ENCODE measurements at places on chromosomes 11 and 22. TPM values are rescaled to one million over a fixed set of nuclear protein-coding genes. Genes with fewer than 3 reads are reported as not detected.
A peak's percentile ranks its signal among the peaks of the same experiment; 100 is the strongest.

DNA sequence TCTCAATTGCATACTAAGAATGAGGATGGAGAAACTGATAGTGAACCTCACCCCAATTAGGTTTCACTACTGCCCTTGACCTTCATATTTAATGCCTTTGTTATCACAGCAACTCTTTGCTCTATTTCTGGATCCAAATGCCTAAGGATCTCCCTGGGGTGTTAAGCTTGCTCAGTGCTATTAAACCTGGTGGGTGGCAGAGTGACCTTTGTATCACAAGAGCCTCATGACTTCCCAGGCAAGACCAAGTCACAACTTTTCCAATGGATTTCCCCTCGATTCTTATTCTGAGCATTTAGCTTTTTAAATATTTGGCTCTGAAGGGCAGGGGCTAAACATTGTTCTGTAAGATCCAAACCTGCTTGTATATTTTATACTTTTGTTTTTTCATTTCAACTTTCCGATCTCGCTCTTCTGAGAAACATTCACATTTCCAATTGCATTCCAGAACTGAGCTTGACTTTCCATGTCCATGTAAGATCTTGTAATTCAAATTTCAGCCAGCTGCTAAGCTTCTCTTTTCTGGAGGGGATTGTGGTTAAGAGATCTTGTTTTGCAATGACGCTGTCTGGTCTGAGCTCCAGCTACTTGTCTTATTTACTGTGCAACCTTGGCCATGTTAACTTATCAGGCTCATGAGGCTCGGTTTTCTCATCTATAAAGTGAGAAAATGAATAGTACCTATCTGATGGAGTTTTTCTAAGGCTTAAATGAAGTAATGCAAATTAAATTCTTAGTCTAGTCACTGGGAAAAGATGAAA, 6.4 kb upstream of the EHF start:
- no peak for DNase-seq
- no peak overlapping the region for H3K27ac ChIP-seq
- peaks cover 15% of the 10 kb centered on the region for H3K4me1 ChIP-seq
- peaks cover 38% of the 10 kb centered on the region for H3K27me3 ChIP-seq
- no peaks in the 10 kb centered on the region for H3K36me3 ChIP-seq

CSF2RB gene
- 3.0 TPM for total RNA-seq

DNA sequence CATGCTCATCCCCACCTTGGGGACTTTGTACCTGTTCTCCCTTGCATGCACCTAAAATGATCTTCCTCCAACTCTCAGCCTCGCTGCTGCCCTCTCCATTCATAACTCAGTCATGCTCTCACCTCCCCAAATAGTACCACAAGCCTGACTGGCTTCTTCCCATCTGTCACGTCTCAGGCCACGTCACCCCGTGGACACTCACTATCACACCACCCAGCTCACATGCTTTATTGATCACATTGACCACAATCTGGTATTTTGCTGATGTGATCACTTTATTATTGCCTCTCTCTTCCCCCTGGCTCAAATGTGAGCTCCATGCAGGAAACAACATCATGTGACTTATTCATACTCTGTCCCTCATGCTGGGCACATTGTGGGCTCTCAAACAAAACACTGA, 9.2 kb upstream of the SGSM1 start:
- no peak for DNase-seq
- peaks cover 6% of the 10 kb centered on the region for H3K4me1 ChIP-seq
- no peak overlapping the region for H3K27ac ChIP-seq
- no peak overlapping the region for H3K4me3 ChIP-seq
- peaks cover 4% of the 10 kb centered on the region for H3K27me3 ChIP-seq

GRCh38 chr11:118980191-118980881, 8.8 kb downstream of the FOXR1 start:
- no peak for DNase-seq
- peaks cover 5% of the 10 kb centered on the region for H3K27me3 ChIP-seq
- H3K27ac ChIP-seq, result no peak overlapping the region

LMF2 gene
- 111 TPM for total RNA-seq

OR51E2 gene
- total RNA-seq, result not detected

SLC25A45 gene
- total RNA-seq, result 19.4 TPM

DNA sequence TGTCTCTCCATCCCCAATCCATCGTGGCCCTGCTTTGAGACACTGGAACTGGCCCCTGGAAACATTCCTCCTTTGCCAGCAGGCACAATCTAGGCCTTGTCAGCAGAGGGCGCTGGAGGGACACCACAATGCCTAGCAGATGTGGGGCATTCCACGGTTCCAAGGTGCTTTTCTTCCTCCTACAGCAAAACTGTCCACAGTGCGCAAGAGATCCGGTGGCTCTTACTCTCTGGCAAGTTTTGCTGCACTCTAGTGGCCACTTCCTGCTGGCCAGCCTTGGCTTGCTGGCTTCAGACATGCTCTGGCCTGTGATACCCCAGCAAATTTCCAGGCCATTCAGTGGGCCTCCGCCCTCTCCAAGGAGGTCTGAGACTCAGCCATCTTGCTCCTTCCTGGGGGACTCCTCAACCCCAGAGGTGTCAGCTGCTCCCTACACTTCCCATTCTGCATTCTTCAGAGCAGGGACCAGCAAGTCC, 17.1 kb upstream of the RBM4B start:
- no peaks in the 10 kb centered on the region for H3K36me3 ChIP-seq
- DNase-seq, result peak; percentile 82
- no peak overlapping the region for H3K27ac ChIP-seq
- no peak overlapping the region for H3K4me3 ChIP-seq
- H3K4me1 ChIP-seq, result no peaks in the 10 kb centered on the region

HSPA8 gene
- 1,570 TPM for total RNA-seq

GRCh38 chr11:124799348-124800225, 619 bp downstream of the MSANTD2 start:
- H3K4me3 ChIP-seq, result peak overlapping the region; percentile 88
- H3K27me3 ChIP-seq, result peaks cover 2% of the 10 kb centered on the region
- DNase-seq, result peak; percentile 42
- H3K4me1 ChIP-seq, result peaks cover 38% of the 10 kb centered on the region
- H3K36me3 ChIP-seq, result peaks cover 5% of the 10 kb centered on the region

DNA sequence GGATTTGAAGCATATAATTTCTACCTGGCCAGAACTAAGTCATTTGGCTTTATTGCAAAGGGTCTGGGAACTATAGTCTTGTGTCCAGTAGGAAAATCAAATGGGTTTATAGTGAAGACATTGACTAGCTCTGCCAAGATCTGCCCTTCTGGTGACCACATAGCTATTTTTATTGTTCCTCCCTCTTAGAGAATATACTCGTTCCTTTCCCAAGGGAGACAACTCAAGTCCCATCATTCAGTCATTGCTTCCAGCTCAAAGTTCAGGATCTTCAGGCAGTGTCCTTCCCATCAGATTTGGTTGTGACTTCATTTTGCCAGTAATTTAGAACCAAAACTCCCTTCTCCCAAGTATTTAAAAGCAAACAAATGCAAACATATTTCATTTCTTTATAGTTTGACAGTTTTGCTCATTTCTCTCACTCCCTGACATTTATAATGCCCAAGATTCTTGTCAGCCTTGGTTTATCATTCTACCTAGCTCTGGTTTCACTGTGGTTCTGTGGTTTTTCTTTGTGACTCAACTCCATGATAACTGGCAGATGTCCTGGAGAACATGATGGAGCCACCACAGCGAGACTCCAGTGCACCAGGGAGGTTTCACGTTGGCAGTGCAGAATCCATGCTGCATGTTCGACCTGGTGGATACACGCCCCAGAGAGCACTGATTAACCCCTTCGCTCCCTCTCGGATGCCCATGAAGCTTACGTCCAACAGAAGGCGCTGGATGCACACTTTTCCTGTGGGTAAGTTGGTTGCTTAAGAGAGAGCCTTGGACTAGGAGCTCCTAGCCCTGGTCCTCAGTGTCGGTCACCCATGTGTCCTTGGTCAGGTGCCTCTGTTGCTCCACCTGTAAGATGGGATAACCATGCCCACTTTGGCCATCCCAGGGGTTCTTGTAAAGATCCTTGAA, 64.9 kb downstream of the DEPDC5 start:
- peaks cover 12% of the 10 kb centered on the region for H3K4me1 ChIP-seq
- no peak overlapping the region for H3K27ac ChIP-seq
- no peaks in the 10 kb centered on the region for H3K27me3 ChIP-seq
- H3K36me3 ChIP-seq, result peaks cover 75% of the 10 kb centered on the region

DNA sequence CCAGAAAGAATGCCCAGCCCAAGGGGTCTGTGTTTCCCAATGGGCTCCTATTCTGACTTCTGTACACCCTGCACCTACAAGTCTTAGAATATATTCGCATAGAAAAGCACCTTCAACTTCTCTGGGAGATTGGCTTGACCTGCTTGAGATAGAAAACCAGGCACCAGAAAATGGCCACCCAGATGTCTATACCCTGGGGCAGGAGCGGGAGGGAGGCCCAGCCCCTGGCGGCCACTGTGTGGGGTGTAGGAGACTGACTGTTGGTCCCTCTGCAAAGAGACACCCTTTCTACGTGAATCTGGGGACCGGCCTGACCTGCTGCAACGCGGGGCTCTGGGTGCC, 8.5 kb downstream of the DENND6B start:
- no peak overlapping the region for H3K4me3 ChIP-seq
- DNase-seq, result no peak
- no peaks in the 10 kb centered on the region for H3K36me3 ChIP-seq
- peaks cover 20% of the 10 kb centered on the region for H3K4me1 ChIP-seq
- no peak overlapping the region for H3K27ac ChIP-seq
- no peaks in the 10 kb centered on the region for H3K27me3 ChIP-seq

DNA sequence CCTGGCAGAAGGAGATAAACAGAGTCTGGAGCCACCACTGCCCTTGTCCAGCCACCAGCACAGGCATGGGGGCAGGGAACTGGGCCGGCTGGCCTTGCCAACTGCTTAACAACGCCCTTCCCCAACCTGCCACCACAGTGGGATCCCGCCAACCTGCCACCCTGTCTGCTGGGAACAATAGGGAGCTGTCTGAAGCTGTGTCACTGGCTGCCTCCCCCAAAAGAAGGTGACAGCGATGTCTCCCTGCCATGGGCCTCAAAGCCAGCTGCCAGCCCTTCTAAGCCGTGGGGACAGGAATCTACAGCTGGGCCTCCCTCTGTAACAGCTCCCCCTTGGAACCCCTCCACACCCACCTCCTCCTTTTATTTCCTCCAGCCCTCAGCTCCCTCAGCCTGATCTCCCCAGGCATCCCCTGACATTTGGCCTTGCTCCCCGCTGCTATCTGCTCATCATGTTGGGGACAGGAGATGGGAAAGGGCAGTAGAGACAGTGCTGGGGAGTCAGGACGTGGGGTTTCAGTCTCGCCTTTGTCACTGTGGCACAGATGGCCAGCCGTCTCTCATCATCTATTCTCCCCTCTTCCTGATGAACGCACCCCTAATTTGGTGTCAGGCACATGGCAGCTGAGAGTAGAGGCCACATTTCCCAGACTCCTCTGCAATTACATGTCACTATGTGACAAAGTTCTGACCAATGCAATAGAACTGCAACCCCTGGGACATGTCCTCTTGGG, 51.3 kb upstream of the PRDM11 start:
- no peak overlapping the region for H3K27ac ChIP-seq
- no peak for DNase-seq
- no peak overlapping the region for H3K4me3 ChIP-seq
- H3K36me3 ChIP-seq, result no peaks in the 10 kb centered on the region

GRCh38 chr11:124872741-124873140, 7.5 kb downstream of the ROBO3 start:
- H3K27me3 ChIP-seq, result peaks cover 78% of the 10 kb centered on the region
- H3K4me1 ChIP-seq, result peaks cover 26% of the 10 kb centered on the region
- H3K27ac ChIP-seq, result no peak overlapping the region
- no peak for DNase-seq
- H3K36me3 ChIP-seq, result no peaks in the 10 kb centered on the region

DNA sequence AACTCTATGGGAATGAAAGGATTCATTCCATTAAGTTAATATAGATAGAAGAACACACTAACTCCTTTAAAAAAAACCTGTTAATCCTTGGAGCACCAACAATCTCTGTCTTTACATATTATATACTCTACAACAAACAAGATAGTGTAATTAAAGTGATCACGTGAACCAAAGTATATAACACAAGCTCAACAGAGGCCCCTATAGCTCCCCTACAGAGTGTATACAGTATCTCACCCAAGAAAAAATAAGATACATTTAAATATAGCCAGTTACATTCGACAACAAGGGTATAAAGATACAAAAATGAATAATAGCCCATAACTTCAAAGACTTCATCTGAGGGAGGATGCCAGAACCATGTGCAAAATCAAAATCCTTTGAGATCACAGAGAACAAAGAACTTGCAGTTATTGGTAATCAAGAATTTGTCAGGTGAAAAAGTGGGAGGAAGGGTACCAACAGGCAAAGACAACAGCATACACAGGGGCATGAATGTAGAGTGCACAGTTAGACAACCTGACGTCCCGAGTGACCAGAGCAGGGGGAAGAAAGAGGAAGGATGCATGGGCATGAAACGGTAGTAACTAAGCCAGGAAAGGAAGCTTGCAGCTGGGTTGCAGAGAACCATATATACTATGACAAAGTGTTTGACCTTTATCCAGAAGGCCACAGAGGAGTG, 4.7 kb downstream of the FCHSD2 start:
- H3K4me1 ChIP-seq, result peaks cover 33% of the 10 kb centered on the region
- no peak for DNase-seq
- H3K27me3 ChIP-seq, result no peaks in the 10 kb centered on the region
- H3K36me3 ChIP-seq, result peaks cover 44% of the 10 kb centered on the region

- H3K36me3 ChIP-seq, result no peaks in the 10 kb centered on the region
- no peaks in the 10 kb centered on the region for H3K27me3 ChIP-seq
- H3K4me3 ChIP-seq, result peak overlapping the region; percentile 79
- H3K4me1 ChIP-seq, result peaks cover 11% of the 10 kb centered on the region
Observed at GRCh38 chr11:2700415-2701211, 819 bp upstream of the KCNQ1OT1 start.

IL17REL gene
- not detected for total RNA-seq

ARVCF gene
- 0.58 TPM for total RNA-seq

MS4A12 gene
- not detected for total RNA-seq

GRCh38 chr11:44003736-44004451, 43.9 kb upstream of the ACCSL start:
- no peaks in the 10 kb centered on the region for H3K36me3 ChIP-seq
- no peak overlapping the region for H3K4me3 ChIP-seq
- H3K27ac ChIP-seq, result no peak overlapping the region
- DNase-seq, result no peak

OR4C12 gene
- not detected for total RNA-seq

DNA sequence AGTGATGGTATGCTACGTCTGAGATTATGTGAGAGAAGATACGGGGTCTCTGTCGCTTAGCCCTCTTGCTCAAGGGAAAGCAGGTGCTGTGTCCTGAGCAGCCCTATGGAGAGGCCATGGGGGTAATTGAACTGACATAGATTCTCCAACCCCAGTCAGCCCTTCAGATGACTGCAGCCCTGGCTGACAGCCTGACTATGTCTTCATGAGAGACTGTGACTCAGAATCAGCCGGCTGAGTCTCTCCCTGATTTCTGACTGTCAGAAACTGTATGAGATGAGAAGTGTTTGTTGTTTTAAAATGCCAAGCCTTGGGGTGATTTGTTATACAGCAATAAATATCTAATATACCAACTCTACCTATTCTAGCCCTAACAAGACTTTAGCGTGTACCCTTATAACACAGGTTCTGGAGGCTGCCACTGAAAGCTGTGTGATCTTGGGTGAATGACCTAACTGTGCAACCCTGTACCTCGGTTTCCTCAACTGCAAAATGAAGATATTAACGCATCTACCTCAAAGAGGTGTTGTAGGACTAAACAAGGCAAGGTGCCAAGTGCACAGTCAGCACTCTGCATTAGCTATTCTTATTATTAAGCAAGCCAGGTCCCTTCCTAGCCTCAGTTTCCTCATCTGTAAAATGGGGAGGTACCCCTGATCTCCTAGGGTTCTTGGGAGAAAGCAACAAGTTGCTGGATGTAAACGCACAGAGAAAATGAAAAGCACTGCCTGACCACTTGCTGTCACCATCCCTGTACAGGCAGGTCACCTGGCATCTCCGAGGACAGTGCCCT, 24.9 kb downstream of the SLC43A1 start:
- H3K27me3 ChIP-seq, result no peaks in the 10 kb centered on the region
- H3K4me1 ChIP-seq, result peaks cover 12% of the 10 kb centered on the region
- H3K36me3 ChIP-seq, result peaks cover 16% of the 10 kb centered on the region
- no peak overlapping the region for H3K27ac ChIP-seq
- no peak overlapping the region for H3K4me3 ChIP-seq

GLYATL1 gene
- not detected for total RNA-seq

All from activated CD4-positive, alpha-beta memory T cell treated with anti-CD3 and anti-CD28 coated beads, Interleukin-2, amount 10 ng/mL, durations not matched to agents 7 days and 5 days (primary cell).